Hypothalamus (tissue), 51 donors: ENCODE measurements at places on chromosomes 3 and 15.

DNA sequence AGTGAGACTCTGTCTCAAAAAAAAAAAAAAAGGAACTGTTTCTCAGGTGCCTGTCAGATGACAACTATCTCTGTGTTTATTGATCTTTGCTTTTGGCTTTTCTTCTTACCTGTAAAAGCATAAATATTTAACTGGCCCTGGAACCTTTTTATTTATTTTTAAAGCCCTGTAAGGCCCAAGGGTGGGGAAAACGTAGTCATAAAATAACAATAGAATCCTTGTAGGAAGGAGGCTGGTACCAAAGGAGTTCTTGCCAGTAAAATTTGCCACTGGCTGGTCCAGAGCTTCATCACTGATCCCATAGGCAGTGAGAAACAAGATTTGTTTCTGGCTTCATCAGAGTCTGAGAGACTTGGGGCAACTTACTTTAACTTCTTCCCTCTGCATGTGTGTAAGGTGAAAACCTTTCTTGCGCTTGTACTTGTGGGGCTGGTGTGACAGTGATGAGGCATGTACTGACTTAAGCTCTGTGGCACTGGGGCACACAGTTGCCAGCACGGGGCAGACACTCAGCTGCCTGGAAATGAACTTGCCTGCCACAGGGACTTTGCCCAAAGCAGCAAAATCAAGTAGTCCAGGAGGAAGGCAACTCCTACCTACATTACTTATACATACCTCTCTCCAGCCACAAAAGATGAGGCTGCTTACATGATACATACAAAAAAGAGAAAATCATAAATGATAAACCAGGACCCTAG is 19.6 kb downstream of the B4GALT4 start:
- no peak for DNase-seq

- DNase-seq = no peak
These were observed 152.9 kb downstream of the XXYLT1 start for GRCh38 chr3:195117978-195118581.

DNA sequence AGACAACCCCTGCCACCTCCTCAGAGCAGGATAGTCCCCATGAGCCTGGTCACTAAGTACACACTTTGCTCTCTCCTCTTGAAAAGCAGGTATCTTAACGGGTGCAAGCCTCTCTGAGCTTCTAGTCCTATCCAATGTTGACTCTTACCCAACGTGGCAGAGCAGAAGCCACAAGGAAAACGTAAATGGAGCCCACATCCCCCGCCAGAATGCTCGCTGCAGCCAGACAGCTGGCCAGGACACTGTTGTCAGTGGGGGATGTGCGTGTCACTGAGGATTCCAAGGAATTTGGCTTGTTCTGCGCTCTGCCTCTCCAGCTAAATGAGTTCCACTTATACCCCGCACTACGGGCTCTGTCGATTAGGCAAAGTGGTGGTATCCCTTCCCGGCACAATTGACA is 67.8 kb upstream of the IGF1R start:
- DNase-seq = no peak

- DNase-seq = no peak
These were observed 128.2 kb upstream of the HES1 start for GRCh38 chr3:194007592-194008337.

DNA sequence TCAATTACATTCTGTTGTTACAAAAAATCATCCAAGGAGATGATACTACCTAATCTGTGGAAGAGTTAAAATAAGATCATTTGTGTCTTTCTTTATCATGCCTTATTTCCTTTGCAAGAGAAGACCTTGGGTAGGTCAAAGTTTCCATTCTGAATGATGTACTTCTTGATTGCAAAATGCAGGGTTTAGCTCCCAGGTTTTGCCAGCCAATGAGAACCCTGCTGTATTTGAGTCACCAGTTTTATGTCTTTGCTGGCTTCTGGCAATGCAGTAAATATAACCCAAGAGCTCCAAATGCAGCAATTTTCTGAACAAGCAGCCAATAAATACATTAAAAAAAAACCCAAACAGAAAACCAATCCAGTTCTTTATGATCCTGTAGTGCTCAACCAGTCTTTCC is 204.9 kb downstream of the CADPS start:
- no peak for DNase-seq

- no peak for DNase-seq
These were observed 6.0 kb downstream of the SNRPA1 start for GRCh38 chr15:101288905-101289513.

DNA sequence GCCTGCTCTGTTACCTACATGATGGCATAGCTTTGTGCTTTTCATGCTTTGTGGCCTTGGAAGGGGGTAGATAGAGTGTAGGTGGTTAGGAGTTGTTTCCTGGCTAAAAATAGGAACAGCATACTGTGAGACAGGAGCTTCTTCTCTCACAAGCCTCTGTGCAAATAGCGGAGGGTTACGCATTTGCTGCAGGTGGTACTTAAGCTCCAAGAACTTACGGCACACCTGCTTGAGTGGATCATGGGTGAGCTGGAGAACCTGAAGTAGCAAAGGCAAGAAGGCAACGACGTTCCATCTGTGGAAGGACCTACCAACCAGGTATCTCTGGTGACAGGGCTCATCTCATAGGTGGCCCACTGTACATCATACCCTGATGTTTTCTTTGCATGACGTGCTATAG is 66.0 kb downstream of the ST6GAL1 start:
- no peak for DNase-seq

DNA sequence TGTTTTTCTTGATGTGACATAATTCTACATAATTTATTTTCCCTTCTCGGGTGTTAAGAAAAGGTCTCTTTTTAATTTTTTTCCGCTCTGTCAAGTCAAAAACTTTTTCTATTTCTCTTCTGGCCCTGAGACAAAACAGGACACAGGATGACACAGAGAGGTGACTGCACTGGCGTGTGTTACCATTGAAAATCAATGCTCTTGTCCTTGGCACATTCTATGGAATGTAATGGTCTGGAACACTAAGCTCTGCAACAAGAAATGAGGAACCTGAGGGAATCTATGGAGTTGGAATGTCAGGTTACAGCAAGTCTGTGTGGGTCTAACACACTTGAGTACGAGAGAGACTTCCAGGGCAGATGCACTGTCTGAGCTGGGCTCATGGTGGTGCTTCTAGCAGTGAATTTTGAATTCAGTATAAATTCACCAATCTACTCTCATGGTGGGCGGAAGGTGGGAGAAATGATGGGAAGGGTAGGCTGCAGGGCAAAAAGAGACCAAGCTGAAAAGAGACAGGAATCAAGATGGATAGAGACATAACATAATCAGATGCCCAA is 508.3 kb downstream of the TUSC7 start:
- DNase-seq = no peak

- DNase-seq = no peak
These were observed 662 bp downstream of the UBL7 start for GRCh38 chr15:74460298-74460697.

DNA sequence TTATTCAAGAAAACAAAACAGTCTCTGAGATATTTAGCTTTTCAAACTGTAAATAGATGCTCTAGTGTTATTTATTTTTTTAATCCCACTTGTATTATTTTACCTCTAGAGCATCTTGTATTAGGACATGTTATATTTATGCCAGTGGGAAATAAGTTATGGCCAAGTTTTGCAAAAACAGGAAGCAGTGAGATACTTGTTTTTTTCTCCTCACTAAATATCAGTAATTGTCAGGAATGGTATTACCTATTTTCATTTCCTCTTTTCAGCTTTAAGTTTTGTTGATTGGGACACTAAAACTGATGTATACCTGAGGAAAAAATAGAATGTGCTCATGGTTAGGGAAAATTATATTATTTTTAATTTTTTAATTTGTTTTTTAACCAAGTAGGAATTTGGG is 8.6 kb upstream of the IL20RB start:
- DNase-seq = no peak
